GM13977 (cell line): ENCODE measurements at places on chromosomes 3 and 15.

DNA sequence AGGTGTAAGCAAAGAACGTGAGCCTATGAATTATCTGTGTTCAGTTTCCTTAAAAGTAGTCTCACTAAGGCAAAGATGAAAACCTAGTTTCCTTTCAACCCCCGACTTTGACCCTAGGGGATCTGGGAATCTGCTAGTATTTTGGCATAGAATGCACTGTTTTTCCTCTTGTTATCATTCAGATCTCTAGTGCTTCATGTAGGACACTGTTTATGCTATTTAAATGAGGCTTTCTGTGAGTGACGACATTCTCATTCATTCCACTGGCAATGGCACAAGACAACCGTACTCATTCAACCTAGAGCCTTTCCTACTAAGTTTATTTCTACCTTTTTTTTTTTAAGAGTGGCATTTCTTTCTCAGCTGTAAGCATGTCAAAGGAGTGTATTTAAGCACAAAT is 67.0 kb downstream of the CHAC1 start:
- no peak for DNase-seq

GRCh38 chr3:190229632-190230424 is 92.4 kb downstream of the CLDN1 start:
- DNase-seq = no peak

GRCh38 chr3:31092748-31093589 is 198.5 kb upstream of the GADL1 start:
- DNase-seq = no peak

DNA sequence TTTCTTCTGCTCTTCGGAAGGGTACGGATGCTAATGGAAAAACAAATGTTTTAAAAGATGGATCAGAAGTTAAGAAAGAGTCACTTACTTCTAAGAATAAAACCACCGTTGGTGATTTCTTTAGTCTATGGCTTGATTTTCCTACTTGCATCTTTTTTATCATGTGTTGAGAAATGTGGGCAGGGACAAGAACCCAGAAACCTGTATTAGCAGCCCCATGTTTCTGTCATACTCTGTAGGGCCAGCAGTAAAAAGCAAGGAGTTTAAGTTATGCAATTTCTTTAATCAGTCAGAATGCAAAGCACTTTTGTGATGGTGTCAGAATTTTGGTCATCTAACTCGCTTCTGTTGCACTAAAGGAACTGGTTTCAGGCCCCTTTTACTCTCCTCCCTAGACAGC is 150.0 kb downstream of the MEIS2 start:
- DNase-seq = no peak

DNA sequence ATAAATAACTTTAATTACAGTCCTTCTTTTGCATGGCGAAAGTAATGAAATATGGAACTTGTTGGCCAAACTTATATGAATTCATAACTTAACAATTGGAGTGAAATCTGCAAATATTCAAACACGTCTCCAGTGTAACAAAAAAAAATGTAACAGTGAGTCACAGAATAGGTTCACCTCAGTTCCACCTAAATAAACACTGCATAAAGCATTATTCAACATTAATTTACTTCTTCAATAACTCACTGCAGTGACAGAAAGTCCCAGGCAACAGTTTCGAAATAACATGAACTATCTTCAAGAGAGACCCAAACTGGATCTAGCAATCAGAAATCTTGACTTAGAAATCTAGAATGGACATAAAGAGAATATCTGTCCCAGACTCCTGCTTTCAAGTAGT is 75.6 kb downstream of the GMNC start:
- no peak for DNase-seq

DNA sequence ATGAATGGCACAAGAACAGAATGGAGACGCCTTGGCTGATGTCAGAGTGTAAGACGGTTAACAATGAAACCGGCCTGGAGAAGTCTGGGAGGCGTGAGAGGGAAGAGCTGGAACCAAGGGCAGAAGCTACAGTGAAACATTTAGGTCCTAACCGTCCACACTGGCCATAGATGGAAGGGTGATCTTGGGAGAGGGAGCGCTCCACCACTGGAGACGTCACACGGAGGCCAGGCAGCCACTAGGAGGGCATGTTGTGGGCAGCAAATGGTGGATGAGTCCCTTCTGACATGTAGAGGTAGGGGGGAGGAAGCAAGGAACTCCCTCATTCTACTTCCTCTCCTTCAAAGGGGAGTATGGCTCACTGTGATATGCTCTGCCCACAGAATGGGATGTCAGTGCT is 23.8 kb downstream of the FEM1B start:
- DNase-seq = peak; percentile 2

DNA sequence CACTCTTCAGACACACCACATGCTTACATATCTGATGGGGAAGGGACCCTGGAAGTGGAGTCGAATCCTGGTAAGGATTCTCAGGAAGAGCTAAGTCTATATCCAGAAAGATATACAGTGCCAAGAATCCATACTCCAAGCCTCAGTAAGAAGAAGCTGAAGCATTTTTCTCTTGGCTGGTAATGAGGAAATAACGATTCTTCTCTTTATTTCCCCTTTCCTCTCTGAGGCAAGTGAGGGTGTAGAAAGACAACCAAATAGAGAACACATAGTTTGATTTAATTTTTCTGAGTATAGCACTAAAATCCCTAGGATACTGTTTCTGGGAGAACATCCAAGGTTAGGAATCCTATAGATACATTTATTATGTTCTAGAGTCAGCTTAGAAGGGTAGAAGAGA is 857.3 kb downstream of the TUSC7 start:
- DNase-seq = no peak

GRCh38 chr3:40128166-40128565 is 181.3 kb upstream of the EIF1B start:
- DNase-seq = no peak

DNA sequence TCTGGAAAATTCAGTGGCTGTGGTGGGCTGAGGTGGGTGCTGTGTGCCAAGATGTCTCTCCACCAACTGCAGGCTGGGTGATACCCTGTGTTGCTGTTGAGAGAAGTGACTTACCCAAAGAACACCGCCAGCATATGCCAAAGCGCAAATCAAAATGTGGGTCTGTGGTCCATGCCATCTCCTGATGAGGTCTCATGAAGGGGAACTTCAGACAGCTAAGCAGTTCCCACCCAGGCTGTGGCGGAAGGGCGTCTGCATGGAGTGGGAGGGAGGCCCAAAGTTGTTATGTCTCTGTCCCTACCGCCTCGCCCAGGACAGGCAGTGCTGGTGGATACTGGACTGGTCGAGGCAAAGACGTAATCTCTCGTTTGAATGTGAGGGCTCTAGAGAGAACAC is 70.9 kb upstream of the PLXNA1 start:
- no peak for DNase-seq

GRCh38 chr15:96700555-96700954 is 370.1 kb downstream of the NR2F2 start:
- DNase-seq = no peak

DNA sequence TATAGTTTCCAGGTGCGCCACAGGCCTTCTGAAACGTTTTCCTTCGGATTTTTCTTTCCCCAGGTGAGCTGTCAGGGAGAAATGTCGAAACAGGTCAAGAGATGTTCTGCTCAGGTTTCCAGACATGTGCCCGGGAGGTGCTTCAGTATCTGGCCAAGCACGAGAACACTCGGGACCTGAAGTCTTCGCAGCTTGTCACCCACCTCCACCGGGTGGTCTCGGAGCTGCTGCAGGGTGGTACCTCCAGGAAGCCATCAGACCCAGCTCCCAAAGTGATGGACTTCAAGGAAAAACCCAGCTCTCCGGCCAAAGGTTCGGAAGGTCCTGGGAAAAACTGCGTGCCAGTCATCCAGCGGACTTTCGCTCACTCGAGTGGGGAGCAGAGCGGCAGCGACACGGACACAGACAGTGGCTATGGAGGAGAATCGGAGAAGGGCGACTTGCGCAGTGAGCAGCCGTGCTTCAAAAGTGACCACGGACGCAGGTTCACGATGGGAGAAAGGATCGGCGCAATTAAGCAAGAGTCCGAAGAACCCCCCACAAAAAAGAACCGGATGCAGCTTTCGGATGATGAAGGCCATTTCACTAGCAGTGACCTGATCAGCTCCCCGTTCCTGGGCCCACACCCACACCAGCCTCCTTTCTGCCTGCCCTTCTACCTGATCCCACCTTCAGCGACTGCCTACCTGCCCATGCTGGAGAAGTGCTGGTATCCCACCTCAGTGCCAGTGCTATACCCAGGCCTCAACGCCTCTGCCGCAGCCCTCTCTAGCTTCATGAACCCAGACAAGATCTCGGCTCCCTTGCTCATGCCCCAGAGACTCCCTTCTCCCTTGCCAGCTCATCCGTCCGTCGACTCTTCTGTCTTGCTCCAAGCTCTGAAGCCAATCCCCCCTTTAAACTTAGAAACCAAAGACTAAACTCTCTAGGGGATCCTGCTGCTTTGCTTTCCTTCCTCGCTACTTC is 3.8 kb downstream of the BHLHE40 start:
- DNase-seq = no peak

- no peak for DNase-seq
Measured at GRCh38 chr3:100850701-100851100, 141.4 kb downstream of the TFG start.

GRCh38 chr15:75620841-75621391 is 4.6 kb downstream of the SNUPN start:
- DNase-seq = no peak

GRCh38 chr3:4732925-4733324 is 239.8 kb downstream of the ITPR1 start:
- DNase-seq = no peak

DNA sequence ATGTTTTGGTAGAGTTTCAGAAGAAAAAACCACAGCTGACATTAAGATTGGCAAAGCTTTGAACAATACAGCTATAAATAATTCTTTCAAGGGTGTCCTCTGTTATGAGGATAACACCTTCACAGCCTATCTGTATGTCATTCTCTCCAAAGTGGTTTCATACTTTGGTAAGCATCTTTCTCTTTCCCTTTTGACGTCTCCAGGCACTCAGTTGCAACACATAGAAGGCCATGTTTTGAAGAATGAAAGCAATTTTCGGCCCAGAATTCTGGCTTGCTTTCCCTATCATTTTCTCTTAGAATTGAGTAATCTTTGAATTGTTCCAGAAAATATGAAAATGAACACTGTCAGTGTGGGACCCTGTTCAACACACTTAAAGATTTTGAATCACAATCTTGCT is 200.0 kb upstream of the CBLB start:
- DNase-seq = peak; percentile 35

DNA sequence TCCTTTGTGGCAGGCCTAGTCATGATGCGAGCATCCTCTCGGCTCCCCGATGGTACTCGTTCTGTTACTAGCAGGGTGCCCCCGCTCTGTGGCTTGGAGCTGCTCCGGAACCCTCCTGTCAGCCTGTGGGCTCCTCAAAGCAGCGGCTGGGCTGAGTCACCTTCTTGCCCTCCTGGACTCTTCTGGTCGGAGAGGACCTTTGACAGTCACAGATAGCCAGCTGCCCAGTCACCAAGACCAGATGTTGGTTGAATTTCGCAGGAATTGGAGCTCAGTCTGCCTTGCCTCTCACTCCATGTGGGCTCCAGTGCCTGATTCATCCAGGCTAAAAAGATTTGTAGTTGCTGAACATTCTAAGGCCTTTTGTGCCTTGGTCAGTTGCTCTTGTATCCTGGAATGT is 94.5 kb downstream of the CHCHD6 start:
- DNase-seq = no peak

- DNase-seq = no peak
Measured at GRCh38 chr15:96699871-96700401, 369.4 kb downstream of the NR2F2 start.

GRCh38 chr3:155418407-155418806 is 124.9 kb upstream of the STRIT1 start:
- no peak for DNase-seq

- no peak for DNase-seq
Measured at GRCh38 chr3:71734881-71735280, 9.7 kb upstream of the EIF4E3 start.

GRCh38 chr3:196519718-196520082 is 4.6 kb upstream of the SMCO1 start:
- no peak for DNase-seq

DNA sequence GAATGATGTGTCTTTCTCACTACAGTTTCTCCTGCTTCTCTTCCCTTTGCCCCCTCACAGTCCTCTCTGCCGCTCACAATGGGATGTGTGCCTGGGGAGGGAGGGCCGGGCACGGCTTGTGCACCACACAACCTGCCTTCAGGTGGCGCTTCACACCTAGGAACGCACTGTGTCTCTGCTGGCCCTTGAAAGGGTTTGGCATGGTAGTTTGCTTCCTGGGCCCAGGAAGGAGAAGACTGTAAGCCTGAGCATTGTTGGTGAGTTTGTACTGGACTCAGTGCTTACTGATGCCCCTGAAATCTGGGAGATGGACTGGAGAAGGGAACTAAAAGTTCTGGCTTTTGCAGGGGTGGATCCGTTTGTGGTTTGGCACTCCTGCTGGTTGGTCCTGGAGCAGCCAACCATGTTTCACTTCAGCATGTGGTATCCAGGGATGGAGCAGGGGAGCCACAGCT is 9.2 kb downstream of the ALPK3 start:
- no peak for DNase-seq

DNA sequence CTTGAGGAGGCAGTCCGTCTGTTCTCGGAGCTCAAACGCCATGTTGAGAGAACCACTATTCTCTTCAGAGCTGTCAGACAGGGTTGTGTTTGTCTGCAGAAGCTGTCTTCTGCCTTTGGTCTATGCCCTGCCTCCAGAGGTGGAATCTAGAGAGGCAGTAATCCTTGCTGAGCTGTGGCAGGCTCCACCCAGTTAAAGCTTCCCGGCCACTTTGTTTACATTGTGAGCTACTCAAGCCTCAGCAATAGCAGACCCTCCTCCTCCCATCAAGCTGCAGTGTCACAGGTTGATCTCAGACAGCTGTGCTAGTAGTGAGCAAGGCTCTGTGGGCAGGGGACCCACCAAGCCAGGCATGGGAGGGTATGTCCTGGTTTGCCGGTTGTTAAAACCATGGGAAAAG is 8.9 kb downstream of the OR5AC2 start:
- no peak for DNase-seq

DNA sequence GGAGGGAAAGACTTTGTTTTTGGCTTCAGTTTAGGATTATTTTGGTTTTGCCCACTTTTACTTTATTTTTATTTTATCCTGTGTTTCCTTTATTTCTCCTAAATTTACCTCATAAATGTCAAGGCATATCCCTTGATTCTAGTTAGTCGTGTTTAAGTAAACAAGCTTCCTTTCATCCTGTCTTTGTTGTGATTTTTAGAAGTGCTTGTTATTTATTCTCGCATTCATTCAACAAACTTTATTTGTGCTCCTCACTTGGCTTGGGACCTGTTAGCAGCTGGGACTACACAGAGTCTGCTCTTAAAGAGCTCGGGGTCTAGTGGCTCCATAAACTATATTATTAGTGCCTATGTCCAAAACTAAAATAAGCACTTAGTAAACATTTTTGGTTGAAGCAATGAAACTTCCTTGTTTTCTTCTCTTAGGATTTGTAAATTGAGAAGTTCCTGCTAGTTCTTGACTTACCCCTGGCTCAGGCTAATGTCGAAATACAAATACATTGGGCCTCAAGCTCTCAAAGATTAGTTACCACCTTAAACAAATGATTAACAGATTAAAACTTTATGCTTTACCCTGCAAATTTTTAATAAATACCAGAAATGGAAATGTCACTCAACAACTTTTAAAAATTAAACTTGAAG is 19.0 kb upstream of the DMXL2 start:
- no peak for DNase-seq
